ENCODE measurements at places on chromosomes 11 and 22.

GRCh38 chr11:98940913-98941312, 79.8 kb upstream of the CNTN5 start:
- H3K4me3 ChIP-seq: no peak overlapping the region
- no peaks in the 10 kb centered on the region for H3K27me3 ChIP-seq
- H3K27ac ChIP-seq: no peak overlapping the region
- H3K36me3 ChIP-seq: no peaks in the 10 kb centered on the region
- H3K4me1 ChIP-seq: no peaks in the 10 kb centered on the region

DNA sequence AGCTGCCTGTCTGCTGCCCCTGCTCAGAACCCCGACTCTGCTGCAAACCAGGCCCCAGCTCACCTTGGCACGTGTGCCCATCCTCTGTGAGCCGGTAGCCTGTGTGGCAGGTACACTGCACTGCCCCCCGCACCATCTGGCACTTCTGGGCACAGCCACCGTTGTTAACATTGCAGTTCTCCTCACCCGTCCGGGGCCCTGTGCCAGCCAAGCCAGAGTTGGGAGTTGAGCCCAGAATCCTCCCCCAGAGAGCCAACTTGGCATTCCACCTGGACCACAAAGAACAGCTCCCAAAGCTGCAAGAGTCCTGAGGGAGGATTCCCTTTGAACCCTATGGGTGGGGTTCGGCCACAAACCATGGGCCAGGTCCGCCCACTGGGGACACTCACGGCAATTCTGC, 22.5 kb downstream of the LRP4 start:
- no peaks in the 10 kb centered on the region for H3K27me3 ChIP-seq
- DNase-seq: no peak

- no peaks in the 10 kb centered on the region for H3K27me3 ChIP-seq
- no peaks in the 10 kb centered on the region for H3K4me1 ChIP-seq
- H3K27ac ChIP-seq: no peak overlapping the region
- DNase-seq: peak; percentile 75
- H3K4me3 ChIP-seq: no peak overlapping the region
- H3K36me3 ChIP-seq: no peaks in the 10 kb centered on the region
Observed at GRCh38 chr11:11155962-11156815, 196.9 kb downstream of the CSNK2A3 start.

GRCh38 chr11:111749646-111750045, 16.5 kb downstream of the PPP2R1B start:
- H3K27ac ChIP-seq: no peak overlapping the region
- H3K4me1 ChIP-seq: no peaks in the 10 kb centered on the region
- H3K4me3 ChIP-seq: no peak overlapping the region
- no peaks in the 10 kb centered on the region for H3K27me3 ChIP-seq
- peaks cover 8% of the 10 kb centered on the region for H3K36me3 ChIP-seq

DNA sequence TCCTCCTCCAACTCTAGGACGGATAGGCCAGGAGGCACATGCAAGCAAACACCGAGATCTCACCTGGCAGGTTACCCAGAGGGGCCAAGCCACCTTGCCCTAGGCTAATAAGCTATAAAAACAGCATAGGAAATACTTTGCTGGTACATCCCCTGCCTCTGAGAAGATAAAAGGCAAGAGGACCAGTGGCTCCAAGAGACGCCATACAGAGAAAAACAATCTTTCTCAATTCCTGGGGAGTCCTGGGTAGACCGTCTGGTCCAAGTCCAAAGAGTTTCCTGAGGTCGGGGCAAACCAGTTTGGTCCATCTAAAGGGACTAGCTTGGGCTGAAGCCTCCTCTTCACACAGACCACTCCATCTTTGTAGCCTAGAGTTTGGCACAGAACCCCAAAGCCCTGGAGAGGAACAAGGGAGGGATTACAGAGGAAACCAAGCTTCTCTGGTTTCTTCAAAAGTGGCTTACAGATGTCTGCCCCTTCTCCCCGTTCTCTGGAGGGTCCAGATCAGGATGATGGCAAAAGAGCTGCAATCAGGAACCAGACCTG, 40.4 kb downstream of the NUMA1 start:
- H3K36me3 ChIP-seq: no peaks in the 10 kb centered on the region
- H3K27me3 ChIP-seq: no peaks in the 10 kb centered on the region
- peaks cover 15% of the 10 kb centered on the region for H3K4me1 ChIP-seq
- H3K27ac ChIP-seq: no peak overlapping the region
- DNase-seq: no peak

- peak; percentile 50 for DNase-seq
- no peaks in the 10 kb centered on the region for H3K27me3 ChIP-seq
- H3K27ac ChIP-seq: no peak overlapping the region
- peaks cover 2% of the 10 kb centered on the region for H3K4me1 ChIP-seq
- peak overlapping the region; percentile 9 for H3K4me3 ChIP-seq
Observed at GRCh38 chr11:121723246-121723741, 270.5 kb upstream of the SORL1-AS1 start.

GRCh38 chr11:33997584-33998251, 53.8 kb upstream of the CAPRIN1 start:
- H3K36me3 ChIP-seq: no peaks in the 10 kb centered on the region
- DNase-seq: peak; percentile 39
- no peaks in the 10 kb centered on the region for H3K27me3 ChIP-seq
- no peak overlapping the region for H3K4me3 ChIP-seq

GRCh38 chr22:39135092-39135896, 17.2 kb downstream of the CBX7 start:
- no peak overlapping the region for H3K27ac ChIP-seq
- no peaks in the 10 kb centered on the region for H3K36me3 ChIP-seq
- H3K27me3 ChIP-seq: no peaks in the 10 kb centered on the region

DNA sequence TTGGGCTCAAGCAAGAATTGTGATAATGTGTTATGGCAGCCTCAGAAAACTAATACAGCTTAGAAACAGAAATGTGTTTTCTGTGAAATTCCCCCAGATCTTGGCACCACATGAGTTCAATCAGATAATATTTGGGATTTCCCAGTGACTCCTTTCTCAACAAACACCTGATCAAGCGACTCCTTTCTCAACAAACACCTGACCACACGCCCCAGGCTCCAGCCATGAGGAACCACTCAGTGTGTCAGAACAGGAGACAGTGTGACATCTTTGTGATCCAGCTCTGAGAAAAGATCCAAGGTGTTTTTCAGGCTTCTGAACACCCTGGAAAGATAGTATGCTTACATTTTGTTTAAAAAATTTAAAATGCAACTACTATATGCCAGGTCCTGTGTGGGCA, 1.9 kb upstream of the UVRAG start:
- no peaks in the 10 kb centered on the region for H3K36me3 ChIP-seq
- H3K27me3 ChIP-seq: no peaks in the 10 kb centered on the region
- no peaks in the 10 kb centered on the region for H3K4me1 ChIP-seq
- H3K4me3 ChIP-seq: no peak overlapping the region
- no peak for DNase-seq

DNA sequence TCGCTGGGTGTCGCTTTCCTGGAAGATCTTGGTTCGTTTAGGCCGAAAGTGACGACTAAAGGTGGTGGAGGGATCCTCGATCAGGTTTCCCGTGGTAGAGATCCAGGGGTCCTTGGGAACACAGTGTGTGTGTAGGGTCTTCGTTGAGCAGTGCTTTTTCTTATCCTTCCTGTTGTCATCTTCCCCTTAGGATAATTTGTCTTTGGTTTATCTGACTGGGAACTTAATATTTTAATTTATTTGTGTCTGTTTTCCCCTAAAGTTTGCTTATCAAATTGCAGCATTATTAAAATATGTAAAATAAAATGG, 403 bp downstream of the RBM7 start:
- no peaks in the 10 kb centered on the region for H3K36me3 ChIP-seq
- no peaks in the 10 kb centered on the region for H3K27me3 ChIP-seq
- peak overlapping the region; percentile 76 for H3K4me3 ChIP-seq
- no peak for DNase-seq
- peaks cover 2% of the 10 kb centered on the region for H3K4me1 ChIP-seq

DNA sequence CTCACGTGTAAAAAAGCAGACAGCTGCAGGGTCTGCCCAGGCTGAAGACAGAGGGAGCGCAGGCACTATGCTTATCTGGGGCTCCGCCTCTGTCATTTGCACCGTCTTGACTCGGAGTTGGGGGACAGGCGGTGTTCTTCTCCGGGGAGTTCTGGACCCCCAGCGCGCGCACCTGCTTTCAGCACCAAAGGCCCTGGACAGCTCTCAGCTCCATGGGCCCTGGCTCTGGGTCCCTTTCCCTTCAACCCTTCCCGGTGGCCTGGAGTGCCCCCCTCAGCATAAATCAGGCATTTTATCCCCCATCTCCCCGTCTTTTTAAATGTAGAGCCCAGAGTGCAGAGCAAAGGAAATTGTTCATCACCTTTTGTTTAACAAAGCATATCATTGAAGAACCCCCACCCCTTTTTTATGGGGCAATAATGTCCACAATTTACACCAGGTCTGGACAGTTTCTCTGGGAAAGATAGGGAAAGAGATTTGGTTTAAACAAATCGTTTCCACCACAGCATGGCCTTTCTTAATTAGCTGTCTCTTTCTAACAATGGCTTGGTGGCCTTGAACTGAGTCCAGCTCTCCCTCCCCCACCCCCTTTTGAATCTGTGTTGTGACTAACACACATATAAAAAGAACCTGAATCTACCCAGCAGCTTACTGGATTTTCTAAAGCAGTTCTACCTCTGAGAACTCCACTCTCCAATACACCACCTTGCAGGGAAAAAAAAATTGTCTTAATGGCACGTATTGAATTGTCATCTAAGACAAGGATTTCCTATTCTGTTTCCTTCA, 1.7 kb downstream of the SEZ6L start:
- no peak overlapping the region for H3K27ac ChIP-seq
- H3K27me3 ChIP-seq: peaks cover 5% of the 10 kb centered on the region
- peaks cover 3% of the 10 kb centered on the region for H3K4me1 ChIP-seq

- no peak overlapping the region for H3K4me3 ChIP-seq
- H3K36me3 ChIP-seq: no peaks in the 10 kb centered on the region
- no peaks in the 10 kb centered on the region for H3K27me3 ChIP-seq
- no peak overlapping the region for H3K27ac ChIP-seq
- no peaks in the 10 kb centered on the region for H3K4me1 ChIP-seq
- DNase-seq: no peak
Observed at GRCh38 chr11:1793081-1793480, 29.4 kb upstream of the CTSD start.

- no peak overlapping the region for H3K4me3 ChIP-seq
- H3K27me3 ChIP-seq: no peaks in the 10 kb centered on the region
- no peaks in the 10 kb centered on the region for H3K4me1 ChIP-seq
- no peak for DNase-seq
Observed at GRCh38 chr11:10599388-10600175, 31.1 kb upstream of the LYVE1 start.

- no peaks in the 10 kb centered on the region for H3K4me1 ChIP-seq
- H3K27me3 ChIP-seq: no peaks in the 10 kb centered on the region
- H3K27ac ChIP-seq: no peak overlapping the region
- no peak overlapping the region for H3K4me3 ChIP-seq
- no peaks in the 10 kb centered on the region for H3K36me3 ChIP-seq
- DNase-seq: no peak
Observed at GRCh38 chr22:43465291-43466015, 53.6 kb downstream of the MPPED1 start.

GRCh38 chr22:37981282-37982011, 2.9 kb downstream of the SOX10 start:
- H3K36me3 ChIP-seq: no peaks in the 10 kb centered on the region
- peaks cover 10% of the 10 kb centered on the region for H3K4me1 ChIP-seq
- no peak overlapping the region for H3K27ac ChIP-seq

DNA sequence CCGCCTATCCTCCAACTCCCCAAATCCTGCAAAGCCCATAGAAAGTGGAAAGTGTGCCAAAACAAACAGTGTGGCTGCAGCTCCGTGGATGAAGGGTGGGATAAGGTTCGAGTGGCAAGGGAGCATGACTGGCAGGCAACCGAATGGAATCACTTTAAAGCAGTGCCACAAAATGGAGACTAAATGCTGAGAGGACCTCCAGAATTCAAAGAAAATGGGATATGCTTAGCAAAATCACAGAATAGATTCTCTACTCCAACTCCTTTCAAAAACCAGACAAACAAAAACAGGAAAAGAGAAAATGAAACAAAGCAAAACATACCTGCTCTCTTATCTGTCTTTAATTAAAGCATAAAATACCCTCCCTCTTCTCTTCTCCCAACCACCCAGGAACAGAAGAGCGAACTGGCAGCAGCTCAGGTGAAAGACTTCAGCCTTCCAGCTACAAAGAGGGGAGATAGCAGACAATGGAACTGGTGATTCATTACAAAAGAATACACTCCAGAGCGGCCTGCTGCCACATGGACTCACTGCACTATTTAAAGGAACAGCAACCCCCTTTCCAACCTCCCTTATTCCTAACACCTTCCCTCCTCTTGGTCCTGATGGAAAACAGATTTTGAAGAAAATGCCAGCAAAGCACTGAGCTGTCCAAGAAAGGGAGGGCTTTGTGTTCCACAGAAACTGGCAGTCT, 118.5 kb downstream of the APOL5 start:
- H3K36me3 ChIP-seq: no peaks in the 10 kb centered on the region
- no peaks in the 10 kb centered on the region for H3K27me3 ChIP-seq
- DNase-seq: peak; percentile 96
- H3K27ac ChIP-seq: peak overlapping the region; percentile 71
- peaks cover 15% of the 10 kb centered on the region for H3K4me1 ChIP-seq
- H3K4me3 ChIP-seq: no peak overlapping the region

GRCh38 chr11:134727204-134727603, 315.2 kb upstream of the B3GAT1 start:
- no peaks in the 10 kb centered on the region for H3K36me3 ChIP-seq
- peaks cover 4% of the 10 kb centered on the region for H3K4me1 ChIP-seq
- no peak overlapping the region for H3K27ac ChIP-seq
- DNase-seq: peak; percentile 33

GRCh38 chr11:100812517-100812916, 125.4 kb downstream of the ARHGAP42 start:
- H3K4me1 ChIP-seq: peaks cover 6% of the 10 kb centered on the region
- H3K36me3 ChIP-seq: no peaks in the 10 kb centered on the region
- no peaks in the 10 kb centered on the region for H3K27me3 ChIP-seq
- no peak overlapping the region for H3K4me3 ChIP-seq
- peak overlapping the region; percentile 4 for H3K27ac ChIP-seq

- no peak overlapping the region for H3K4me3 ChIP-seq
- H3K27ac ChIP-seq: no peak overlapping the region
- no peaks in the 10 kb centered on the region for H3K27me3 ChIP-seq
Observed at GRCh38 chr11:107392611-107393010, 65.0 kb downstream of the CWF19L2 start.

DNA sequence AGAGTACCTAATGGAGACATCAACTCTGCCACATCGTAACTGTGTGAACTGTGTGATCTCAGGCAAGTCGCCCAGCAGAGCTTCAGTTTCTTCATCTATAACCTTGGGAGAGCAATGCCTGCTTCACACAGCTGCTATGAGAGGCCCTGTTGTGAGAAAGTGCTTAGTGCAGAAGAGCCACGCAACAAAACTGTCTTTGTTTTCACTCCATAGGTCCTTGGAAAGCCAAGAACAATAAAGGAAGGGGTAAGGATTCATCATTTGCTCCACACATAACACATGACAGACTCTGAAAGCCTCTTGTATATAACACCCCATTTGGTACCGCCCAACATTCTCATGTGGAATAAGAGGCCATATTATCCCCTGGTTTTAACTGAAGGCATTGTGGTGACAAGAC, 231.9 kb upstream of the ISX start:
- peaks cover 14% of the 10 kb centered on the region for H3K4me1 ChIP-seq
- no peak overlapping the region for H3K4me3 ChIP-seq
- no peaks in the 10 kb centered on the region for H3K27me3 ChIP-seq
- H3K27ac ChIP-seq: peak overlapping the region; percentile 85
- DNase-seq: peak; percentile 84
